Immature natural killer cell (primary cell): ENCODE measurements at places on chromosomes 12 and 14.

DNA sequence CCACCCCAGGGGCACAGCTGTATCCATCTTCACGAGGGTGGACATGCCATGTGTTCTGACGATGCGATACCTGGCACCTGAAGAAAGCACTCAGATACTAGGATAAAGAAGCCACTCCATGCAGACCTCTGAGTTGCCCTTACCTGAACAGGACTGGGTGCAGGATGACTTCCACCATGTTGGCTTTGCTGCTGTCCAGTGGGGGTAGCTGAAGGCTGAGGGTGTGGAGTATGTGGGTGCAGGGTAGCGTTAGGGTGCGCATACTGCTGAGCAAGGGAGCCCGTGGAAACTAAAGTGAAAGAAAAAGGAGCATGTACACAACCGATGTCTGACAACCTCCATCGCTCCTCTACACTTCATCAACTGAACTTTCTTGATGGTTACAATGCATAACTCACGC is 51.3 kb downstream of the SH2B3 start:
- DNase-seq: no peak

DNA sequence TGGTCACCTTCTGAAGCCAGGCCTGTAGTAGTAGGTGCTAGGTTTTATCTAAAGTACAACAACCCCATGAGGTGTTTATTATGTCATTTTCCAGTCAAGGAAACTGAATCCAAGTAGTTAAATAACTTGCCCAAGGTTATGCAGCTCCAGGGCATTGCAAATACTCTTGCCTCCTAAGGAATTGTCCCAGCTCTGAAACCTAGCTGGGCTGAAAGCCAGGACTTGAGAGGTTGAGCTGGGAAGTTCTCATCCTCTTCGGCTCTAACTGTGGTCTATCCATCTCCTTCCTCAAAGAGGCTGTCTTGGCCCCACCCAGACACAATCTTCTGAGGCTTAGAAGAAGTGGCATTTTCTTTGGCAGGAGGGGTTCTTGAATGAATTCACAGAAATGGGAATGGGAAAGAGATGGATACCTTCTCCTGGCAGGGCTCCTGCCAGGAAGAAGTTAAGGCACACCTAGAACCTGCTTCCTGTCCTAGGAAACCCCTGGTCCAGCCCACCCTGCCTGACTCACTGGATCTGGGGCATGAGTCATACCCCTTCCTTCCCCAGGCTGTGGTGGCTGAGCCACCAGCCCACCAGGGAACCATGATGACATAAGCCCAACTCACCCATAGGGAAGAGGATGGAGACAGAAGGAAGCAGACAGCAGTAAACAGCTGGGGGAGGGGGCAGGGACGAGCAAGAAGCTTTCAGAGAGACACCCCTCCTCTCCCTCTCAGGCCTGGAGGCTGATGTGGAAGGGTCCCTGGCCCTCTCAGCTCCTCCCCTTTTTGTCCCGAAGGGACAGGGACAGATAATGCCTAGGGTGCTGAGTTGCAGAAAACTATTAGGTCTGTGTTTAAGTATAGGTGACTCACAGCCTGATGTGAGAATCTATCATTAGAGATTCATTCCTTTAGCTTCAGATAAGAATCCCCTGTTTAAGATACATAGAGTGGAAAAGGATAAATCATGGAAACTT is 2.1 kb upstream of the PLEK2 start:
- no peak for DNase-seq

DNA sequence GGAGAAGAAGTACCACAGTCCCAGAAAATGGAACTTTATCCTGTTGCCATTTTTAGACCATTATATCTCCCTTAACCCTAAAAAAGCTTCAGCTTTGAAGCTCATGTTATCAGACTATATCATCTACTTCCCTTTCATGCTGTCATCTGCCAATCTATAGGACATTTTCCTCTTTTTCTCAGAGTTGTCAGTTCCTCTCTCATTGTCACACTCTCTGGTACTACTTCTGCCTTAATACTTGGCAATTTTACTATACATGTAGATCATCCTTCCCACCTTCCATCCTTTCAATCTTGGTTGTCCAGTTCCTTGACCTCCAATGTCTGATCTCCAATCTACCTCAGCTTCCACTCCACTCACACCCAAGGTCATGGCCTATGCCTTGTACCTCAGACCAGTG is 57.4 kb downstream of the SLC15A5 start:
- DNase-seq: no peak

- no peak for DNase-seq
Measured at GRCh38 chr12:95701275-95701674, 89.3 kb downstream of the NTN4 start.

DNA sequence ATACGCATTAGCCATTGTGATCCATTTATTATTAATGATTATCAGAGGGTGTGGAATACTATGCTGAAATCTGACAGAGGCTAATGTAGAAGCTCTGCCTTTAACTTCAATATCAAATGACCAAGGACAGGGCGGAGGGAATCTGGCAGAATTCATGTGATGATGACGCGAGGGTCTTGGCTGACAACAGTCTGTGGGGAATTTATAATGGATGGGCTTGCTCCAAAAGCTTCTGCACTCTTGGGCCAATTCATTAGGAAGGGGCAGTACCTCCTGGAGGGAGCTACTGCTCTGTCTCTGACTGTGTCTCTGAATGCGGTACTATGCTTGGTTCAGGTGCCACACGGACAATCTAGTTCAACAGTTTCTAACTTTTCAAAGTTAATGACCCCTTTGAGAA is 46.2 kb downstream of the GALNT8 start:
- DNase-seq: no peak

GRCh38 chr12:89936631-89937030 is 228.0 kb upstream of the ATP2B1 start:
- DNase-seq: no peak

DNA sequence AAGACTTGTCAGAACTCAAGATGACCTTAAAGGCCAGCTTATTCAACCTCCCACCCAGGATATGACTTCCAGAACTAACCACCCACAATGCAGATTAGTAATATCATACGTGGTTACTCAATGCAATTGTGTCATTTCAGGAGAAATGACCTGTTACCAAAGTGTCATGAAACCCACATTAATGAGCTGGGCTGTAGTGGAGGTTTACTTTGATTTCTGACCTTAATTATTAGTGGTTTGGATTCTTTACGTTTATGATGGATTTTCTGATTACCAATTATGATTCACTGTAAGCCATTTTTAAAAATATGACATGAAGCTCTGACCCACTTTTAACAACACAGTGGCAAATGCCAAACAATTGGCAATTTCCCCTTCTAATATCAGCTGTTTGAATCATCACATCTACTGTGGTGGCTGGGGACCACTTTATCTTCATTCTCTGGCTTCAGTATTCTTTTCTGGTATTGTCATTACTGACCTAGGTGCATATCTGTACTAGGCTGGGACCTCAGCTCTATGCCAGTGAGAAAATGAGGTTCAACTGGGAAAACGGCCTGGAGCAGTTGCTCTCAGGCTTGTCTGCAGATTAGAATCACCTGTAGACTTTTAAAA is 223.3 kb downstream of the RGS6 start:
- DNase-seq: no peak

- DNase-seq: no peak
Measured at GRCh38 chr12:102740141-102740955, 176.7 kb downstream of the PAH start.

DNA sequence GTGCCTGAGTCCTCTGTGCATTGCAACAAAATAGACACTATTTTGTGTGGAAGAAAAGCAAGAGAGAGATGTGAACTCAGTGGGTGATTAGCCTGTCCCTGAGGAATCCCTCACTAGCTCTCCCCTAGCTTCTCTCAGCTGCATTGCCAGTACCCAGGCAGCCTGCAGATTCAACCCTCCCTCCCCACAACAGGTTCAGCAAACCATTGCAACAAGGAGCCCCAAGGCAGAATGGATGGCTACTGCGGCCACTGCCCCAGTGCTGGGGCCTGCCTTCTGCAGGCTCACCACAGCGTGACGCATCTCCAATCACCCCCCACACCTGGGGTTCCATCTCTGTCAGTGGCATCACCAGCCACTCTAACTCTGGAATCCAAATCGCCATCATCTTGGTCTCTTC is 2.3 kb downstream of the CRACR2A start:
- no peak for DNase-seq

GRCh38 chr12:121748571-121749265 is 36.2 kb downstream of the TMEM120B start:
- no peak for DNase-seq

GRCh38 chr12:76234741-76235140 is 113.5 kb downstream of the BBS10 start:
- no peak for DNase-seq

DNA sequence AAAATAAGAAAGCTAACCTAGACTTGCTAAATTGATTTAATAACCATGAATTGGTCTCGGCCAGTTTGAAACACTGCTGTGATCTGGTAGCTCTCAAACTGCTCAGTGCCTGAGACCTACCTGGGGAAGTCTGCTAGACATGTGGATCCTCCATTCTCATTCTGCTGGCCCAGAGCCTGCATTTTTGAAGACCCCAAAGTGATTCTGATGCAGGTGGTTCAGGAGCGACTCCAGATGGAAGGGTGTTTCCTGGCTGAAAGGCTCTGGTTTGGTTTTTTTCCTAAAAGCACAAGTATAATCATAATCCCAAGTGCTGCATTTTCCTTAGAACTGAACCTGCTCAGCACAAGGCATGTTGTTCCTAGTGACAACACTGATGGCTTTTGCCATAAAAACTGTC is 159.5 kb downstream of the ZNF664 start:
- no peak for DNase-seq

DNA sequence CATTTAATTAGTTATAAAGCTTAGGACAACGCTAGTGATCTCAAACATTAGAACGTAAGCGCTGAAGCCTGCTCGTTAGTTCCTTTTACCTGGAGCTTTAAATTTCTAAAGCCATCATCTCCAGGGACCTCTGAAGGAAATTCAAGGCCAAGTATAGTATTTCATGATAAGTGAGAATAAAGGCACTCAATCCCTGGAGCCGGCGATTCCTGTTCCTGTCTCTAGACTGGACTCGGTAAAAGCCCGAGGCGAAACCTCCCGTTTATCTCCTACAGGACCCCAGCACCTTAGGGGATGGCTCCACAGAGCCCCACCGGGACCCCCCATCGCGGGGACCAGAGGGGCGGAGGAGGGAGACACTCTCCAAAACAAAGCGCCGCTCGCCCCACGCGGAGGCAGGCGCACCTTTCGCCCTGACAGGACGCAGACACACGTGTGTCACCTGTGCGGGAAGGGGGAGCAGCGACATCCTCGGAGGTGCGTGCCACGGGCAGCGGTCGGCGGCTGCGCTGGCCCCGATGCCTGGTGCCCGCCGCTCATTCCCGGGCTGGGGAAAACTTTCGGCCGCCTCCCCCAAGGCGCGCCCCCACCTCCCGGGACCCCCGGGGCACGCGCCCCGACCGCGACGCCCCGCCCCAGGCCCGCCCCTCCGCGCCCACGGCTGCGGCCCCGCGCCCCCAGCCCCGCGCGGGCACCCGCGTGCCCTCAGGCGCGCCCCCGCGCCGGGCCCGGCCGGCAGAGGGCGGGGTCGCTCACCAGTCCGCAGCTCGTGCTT is 678 bp downstream of the RPS6KA5 start:
- peak; percentile 39 for DNase-seq

GRCh38 chr12:14960548-14961465 is 594 bp downstream of the ARHGDIB start:
- peak; percentile 53 for DNase-seq

DNA sequence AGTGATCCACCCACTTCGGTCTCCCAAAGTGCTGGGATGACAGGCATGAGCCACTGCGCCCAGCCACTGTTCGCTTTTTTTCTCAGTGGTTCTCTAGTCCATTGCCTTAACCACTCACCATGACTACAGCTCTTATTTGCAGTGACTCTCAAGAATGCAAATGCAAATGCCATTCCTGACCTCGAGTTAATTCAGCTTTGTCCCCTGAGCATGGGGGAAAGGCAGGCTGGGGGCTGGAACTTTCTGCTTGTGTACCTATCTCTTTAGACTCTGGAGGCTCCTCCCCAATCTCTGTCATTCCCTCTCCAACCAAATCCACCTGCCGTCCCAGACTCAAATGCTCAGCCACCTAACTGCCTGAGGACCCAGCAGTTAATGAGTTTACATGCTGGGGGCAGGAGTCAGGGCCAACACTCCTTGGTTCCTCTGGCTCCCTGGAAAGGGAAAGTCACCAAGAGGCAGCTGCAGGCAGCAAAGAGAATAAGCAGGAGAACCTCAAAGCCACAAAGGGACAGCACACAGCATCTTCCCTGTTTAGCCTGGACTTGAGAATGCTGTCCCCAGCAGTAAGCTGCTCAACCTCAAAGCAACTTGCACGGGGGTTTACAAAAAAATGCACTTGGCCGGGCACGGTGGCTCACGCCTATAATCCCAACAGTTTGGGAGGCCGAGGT is 5.3 kb upstream of the HNF1A start:
- DNase-seq: no peak

GRCh38 chr12:56103066-56103711 is 1.2 kb upstream of the PA2G4 start:
- DNase-seq: peak; percentile 44

GRCh38 chr14:75784314-75784686 is 123.3 kb downstream of the TTLL5 start:
- DNase-seq: no peak

GRCh38 chr12:23722655-23723054 is 226.8 kb downstream of the SOX5 start:
- no peak for DNase-seq

DNA sequence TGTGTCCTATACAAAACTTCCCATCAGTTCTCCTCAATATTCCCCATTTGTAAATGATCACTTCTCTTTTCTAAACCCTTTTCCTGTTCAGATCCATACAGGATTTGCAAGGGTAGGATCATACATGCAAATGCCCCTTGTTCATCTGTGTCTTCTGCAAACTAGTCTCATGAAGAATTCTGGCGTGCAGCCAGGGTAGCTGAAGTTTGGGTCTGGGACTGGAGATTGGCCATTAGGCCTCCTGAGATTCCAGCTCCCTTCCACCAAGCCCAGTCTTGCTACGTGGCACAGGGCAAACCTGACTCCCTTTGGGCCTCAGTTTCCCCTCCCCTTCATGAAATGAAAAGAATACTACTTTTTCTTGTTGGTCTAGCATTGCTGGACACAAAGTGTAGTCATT is 11.3 kb downstream of the C3AR1 start:
- no peak for DNase-seq

- no peak for DNase-seq
Measured at GRCh38 chr12:119715268-119715620, 47.3 kb downstream of the PRKAB1 start.
